ENCODE measurements at places on chromosomes 13 and 19. TPM values are rescaled to one million over a fixed set of nuclear protein-coding genes. Genes with fewer than 3 reads are reported as not detected.

GRCh38 chr19:58511353-58512208 lies at the start of gene SLC27A5:
Gene SLC27A5 (minus strand): TSS chr19:58511992. CDS start chr19:58511955, 37 bp downstream.
- no peak for DNase-seq

- peak; percentile 34 for DNase-seq
Measured at GRCh38 chr13:110161112-110161882, 145.7 kb downstream of the COL4A1 start.

DNA sequence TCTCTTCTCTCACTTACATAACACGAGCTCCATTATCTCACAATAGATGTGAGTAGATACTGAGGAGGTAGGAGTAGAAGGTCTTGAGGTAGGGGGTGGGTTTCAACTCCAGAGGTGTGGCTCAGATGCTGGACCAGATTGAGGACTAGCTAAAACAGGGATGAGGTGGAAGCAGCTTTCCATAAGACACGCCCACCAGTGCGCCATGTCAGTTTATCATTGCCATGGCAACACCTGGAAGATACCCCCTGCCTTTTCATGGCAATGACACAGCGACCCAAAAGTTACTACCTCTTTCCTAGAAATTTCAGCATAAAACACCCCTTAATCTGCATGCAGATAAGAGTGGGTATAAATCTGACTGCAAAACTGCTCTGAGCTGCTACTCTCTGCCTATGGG lies 44.1 kb downstream of the KCTD15 start:
- DNase-seq: no peak

DNA sequence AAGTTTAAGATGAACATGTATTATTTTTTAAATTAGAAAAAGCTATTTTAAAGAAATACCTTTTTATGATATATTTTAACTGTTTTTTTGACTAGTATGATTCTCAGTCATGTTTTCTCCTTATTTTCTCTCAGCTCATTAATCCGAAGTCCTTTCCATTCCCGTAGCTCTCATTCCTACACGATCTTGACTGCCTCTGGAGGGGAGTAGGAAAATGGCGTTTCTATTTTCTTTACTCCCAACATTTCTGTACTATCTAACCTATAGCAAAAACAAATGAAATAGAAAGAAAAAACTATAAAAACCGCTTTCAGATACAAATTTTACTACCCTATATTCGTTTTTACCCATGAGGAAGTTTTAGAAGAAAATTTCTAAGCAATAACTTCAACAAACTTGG lies 343.8 kb downstream of the RBM26 start:
- DNase-seq: no peak

- no peak for DNase-seq
Measured at GRCh38 chr19:49805822-49806619, 7.1 kb downstream of the FUZ start.

- no peak for DNase-seq
Measured at GRCh38 chr13:41019578-41020347, 647 bp upstream of the ELF1 start.

DNA sequence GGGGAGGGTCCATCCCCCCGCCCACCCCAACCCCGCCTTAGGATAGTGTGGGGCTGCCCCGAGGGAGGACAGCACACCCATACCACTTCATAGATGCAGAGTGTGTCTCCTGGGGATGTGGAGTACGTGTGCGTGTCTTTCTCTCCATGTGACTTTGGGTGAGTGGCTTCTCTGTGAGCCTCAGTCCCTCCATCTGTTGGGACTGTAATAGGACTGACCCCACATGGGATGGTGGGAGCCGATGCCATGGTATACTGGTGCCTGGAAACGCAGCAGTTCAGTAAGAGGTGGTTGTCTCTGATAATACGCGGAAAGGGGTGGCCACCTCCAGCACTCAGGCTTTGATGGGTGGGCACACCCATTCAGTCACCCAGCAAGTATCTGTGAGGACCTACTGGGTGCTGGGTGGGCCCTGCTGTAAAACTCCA lies 816 bp upstream of the PRKD2 start:
- DNase-seq: no peak

DNA sequence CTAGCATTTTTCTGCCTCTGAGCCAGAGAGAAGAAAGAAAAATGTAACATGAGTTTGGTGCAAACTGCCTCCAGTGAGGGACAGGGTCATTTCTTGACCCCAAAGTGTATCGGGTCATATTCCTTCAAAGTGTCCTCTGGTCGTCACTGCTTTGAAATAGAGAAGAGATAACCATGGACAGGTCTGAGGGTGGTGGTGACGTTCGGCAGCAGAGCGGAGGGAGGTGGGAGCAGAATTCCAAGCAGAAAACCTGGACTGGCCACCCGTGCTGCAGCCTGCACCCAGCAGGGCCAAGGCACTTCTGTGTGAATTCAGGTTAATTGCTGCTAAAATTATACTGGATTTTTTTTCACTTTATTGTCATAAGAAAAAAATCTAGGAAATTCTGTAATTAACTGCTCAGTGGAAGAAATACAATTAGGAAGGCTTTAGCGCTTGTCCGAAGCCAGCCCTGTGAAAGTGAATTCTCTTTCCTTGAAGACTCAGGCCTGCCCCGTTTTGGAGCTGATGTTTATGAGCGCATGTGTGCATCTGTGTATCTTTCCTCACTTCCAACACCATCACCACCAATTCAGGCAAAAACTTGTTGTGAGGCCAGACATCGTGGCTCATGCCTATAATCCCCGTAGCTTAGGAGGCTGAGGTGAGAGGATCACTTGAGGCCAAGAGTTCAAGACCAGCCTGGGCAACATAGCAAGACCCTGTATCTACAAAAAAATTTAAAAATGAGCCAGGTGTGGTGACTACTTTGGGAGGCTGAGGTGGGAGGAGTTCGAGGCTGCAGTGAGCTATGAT lies 37.9 kb upstream of the UBAC2 start:
- no peak for DNase-seq

DNA sequence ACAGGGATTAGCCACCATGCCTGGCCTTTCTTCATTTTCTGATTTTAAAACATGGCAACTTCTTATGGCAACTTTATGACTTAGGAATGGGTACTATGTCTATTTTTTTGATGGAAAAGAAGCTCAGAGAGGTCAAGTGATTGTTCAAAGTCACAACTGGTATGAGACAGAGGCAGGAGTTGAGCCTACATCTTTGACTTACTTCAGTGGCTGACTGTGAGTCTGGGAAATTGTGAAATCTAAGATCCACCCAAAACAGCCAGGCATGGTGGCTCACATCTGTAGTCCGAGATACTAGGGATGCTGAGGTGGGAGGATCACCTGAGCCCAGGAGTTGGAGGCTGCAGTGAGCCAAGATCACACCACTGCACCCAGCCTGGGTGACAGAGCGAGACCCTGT lies 2.4 kb upstream of the ACTL9 start:
- peak; percentile 22 for DNase-seq

DNA sequence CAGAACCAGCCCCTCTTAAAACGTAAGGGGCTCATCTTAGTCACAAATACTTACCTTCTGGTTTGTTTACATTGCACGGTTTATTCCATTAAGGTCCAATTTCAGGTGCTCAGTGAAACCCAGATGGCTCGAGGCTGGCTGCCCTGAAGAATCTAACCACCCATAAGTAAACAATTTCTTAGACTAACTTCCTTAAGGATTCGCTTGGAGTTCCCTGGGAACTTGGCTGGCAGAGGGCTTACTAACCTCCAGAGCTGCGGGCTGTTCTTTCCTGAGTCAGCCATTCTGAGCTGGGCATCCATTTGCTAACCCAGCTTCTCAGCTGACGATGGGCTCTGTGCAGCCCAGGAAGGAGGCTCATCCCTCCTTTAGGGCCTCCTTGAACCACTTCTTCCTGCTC lies 262.1 kb downstream of the FGF9 start:
- no peak for DNase-seq

DNA sequence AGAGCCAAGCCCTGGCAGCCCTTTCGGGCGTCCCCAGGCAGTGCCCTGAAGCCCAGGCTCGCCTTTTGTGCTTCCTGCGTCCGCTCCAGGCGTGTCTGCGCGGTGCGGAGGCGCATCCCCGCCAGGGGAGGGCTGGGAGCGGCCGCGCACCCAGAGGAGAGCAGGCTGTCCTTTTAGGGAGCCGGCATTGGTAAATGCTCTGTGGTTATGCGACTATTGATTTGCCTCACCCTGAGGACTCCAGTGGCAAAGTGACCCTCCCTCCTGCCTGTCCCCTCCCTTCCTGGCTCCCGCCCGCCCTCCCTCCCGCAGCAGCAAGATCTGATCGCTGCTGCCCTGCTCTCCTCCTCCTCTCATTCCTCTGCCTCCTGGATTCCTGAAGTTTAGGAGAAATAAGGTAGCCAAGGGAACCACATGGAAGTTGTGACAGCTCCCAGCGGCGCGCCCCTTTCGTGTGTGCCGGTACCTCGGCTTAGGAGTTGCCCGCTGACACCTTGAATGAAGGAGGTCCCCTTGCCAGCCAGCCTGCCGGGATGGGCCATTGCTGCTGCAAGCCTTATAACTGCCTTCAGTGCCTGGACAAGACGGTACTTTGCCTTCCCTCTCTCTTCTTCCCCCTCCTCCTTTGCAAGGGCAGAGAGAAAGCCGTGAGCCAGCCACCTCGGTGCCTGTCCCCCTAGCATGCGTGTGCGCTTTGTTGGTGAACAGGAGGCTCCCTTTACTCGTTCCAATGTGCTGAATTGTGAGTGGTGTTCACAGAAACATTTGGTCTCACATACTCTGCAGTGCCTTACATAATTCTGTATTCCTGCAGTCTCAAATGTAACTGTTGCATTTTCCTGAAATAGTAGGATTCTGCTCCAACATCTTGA lies 166.9 kb downstream of the SLC7A1 start:
- DNase-seq: no peak

DNA sequence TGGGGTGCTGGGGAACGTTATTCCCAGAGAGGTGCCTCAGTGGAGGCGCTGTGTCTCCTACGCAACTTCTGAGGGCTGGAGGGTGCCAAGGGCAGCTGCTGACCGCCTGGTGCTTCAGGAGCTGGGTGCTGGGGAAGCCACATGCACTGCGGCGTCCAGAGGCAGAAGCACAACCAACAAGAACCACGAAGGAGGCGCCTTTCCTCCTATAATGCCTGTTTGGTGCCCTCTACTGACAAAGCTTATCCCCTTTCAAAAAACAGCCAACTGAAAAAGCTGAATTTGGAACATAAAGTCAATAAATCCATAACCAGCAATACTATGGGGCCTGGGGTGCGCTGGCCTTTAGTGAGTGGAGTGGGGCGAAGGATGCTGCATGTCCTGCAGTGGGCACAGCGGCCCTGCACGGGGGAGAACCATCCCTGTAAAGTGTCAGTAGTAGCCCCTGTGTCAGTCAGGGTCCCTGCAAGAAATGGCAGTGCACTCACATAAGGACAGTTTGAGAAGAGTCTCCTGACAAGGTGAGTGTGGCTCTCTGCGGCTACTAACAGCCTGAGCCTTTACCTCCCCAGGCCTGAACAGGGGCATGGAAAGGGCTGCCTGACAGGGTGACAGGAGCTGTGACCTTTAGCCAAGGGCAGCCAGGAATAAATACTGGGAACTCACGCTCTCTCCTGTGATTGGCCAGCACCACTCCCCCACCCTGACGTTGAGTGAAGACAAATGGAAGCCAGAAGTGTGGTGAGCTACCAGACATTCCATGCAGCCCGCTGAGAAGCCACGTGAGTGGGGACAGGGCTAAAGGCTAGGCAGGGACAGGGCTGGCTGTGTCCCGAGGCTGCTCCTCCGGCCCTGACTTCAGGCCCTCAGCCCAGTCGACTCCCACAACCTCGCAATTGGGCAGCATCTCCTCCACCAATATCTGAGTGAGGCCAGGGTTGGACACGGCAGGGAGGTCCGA lies 4.5 kb upstream of the B3GNT8 start:
- no peak for DNase-seq

- DNase-seq: no peak
Measured at GRCh38 chr19:56350416-56351045, 35.9 kb upstream of the ZSCAN5A start.

DNA sequence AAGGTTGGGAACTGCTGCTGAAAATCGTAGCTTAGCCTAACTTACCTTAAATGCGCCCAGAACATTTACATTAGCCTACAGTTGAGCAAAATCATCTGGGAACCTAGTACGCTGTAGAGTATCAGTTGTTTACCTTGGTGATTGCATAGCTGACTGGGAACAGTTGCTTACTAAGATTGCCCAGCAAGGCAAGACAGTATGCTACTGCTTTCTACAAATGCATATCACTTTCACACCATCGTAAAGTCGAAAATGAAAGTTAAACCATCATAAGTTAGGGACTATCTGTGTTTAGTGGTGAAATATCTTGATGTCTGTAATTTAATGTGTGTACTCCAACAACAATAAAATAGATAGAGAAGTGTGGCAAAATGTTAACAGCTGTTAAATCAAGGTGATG lies 1670.6 kb upstream of the PCDH20 start:
- DNase-seq: no peak

- no peak for DNase-seq
Measured at GRCh38 chr13:36130552-36131221, 495 bp downstream of the DCLK1 start.

DNA sequence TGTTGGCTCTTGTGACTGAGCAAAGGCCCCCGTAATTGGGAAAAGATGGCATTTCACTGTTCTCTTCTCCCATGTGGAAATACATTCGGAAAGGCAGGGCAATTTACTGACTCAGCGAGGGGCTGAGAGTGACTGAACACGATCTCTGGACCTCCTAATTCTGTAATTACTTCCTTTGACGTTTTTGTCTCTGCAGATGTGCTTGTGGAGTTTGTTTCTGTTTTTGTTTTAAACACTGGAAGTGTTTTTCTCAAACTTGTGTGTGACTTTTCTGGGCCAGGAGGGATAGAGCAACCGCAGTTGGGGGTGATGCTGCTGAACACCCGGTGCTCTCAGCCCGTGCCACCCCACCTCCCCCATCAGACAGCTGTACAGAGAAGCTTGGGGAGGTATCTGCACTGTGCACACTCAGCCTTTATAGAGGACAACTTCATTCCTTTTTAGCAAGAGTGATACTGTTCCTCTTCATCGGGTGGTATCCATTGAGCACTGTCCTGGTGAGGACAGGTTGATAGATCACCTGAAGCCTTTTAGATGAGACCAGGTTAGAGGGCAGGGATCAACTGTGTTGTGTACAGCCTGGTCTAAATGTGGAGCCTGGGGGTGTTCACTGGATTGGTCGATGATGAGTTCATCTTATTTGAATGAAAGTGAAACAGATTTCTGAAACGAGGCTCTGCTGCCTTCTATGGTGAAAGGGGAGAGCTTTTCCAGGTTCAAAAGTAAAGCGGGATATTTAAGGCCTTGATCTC lies 117.4 kb downstream of the ESD start:
- no peak for DNase-seq

- DNase-seq: no peak
Measured at GRCh38 chr19:1938071-1938470, 2.9 kb upstream of the CSNK1G2 start.

DNA sequence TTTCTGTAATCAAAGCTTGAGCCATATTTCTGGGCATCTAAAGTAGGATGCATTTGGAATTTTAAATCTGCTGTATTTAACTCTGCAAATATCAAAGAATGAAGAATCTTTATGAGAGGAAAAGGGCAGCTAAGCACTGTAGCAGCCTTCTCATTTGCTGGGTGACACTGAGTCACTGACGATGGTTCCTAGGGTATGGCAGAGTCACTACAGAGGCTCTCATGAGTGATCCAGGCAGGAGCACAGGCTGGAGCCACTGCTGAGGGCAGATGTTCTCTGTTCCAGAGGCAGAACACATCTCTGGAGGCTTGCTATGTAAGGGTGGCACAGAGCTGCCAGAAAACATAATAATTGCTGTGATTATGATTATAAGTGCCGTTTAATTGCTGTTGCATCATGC lies 340.7 kb upstream of the HTR2A start:
- no peak for DNase-seq

The RASIP1 gene
- total RNA-seq: 31.2 TPM

The LYL1 gene
- 11.5 TPM for total RNA-seq

The ZNF790 gene
- 2.5 TPM for total RNA-seq

The PNKP gene
- 40.3 TPM for total RNA-seq

The HSPB6 gene
- 238 TPM for total RNA-seq

The KIR2DL1 gene
- total RNA-seq: not detected

The SYDE1 gene
- 31.9 TPM for total RNA-seq

The JSRP1 gene
- not detected for total RNA-seq

The CGB3 gene
- not detected for total RNA-seq

The IRGC gene
- total RNA-seq: not detected

The MYH14 gene
- total RNA-seq: 51.6 TPM

Data from vagina (tissue), 2 donors.